Stimulated activated CD8-positive, alpha-beta memory T cell treated with anti-CD3 and anti-CD28 coated beads, Interleukin-7, amount 100 ng/mL, for 24 hours (primary cell): ENCODE measurements at places on chromosomes 1 and 21.

- DNase-seq: no peak
Observed at GRCh38 chr1:151720974-151721787, at the start of gene RIIAD1. TSS of gene RIIAD1 (plus strand) at chr1:151721522. CDS start at chr1:151721537, 15 bp downstream.

GRCh38 chr1:19764848-19765247 is 34.9 kb downstream of the TMCO4 start:
- no peak for DNase-seq

DNA sequence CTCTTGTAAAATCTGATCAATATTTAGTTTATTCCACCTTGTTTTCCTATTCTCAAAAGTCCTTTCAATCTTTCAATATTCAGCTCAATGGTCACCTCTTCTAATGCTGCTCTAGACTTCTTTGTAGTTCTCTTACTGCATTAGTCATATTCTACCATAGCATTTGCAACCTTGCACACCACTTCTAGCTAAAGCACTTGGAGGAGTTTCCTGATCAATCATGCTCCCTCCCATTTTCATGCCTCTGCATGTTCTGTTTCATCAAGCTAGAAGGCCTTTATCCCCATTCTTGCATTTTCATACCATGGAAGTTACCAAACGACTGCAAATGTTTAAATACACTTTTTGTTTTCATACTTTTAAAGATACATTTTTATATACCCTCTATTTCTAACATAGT is 72.1 kb downstream of the SLC5A9 start:
- DNase-seq: no peak

DNA sequence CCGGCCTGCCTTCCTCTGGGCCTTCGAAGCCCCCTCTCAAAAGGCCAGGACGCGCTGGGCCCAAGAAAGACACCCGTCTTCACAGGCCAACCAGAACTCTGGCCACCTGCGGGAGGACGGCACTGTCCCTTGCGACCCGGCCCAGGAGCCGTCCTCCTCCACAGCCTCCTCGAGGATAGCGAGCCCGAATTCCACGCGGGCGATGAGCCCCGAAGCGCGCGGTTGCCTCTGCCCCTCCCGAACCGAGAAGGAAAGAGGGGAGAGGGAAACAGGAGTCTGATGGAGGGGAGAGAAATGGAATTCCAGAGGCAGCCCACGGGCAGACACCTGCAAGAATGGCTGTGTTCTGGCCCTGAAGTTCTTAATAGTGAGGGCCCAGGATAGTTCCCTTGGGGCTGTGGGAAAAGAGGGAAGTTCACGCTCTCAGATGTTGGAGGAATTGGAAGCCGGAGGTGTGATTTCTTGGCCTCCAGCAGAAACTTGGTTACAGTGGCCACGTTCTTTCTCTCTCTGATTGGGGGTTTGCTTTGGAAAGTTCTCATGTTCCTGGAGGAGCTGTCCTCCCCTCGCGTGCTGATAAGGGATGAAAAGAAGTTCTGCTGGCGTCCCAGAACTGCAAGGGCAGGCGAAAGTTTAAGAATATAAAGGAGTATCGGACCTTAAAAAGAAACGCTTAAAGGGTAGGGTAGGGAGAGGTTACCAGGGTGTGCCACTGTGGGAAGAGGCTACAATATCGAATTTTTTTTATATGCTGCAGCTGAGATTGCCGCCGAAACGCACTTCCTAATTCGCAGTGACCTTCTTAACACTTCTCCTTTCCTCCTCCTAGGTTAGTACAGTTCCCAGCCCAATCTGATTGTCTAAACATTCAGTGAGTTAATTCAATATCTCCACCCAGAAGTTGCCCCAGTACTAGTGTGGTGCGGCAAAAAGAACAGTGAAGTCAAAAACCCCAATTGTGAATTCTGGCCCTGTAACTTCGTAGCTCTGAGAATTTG is 5.8 kb upstream of the SLC44A5 start:
- DNase-seq: no peak

DNA sequence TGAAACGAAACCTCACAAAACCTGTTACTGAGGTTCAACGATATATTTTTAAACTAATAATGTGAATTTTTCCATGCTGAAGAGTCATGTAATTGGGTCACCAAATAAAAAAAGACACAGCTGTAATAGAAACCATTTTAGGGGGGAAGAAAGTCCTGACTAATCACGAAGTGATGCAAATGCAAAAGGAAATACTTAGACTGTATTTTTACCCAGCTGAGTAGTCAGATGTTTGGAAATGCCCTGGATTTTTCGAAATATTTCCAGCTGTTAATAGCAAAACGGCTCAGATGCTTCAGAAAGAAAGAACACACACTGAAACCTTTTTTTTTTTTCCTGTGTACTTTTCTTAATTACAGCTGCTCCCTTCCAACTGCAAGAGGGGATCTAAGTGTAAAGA is 210.3 kb downstream of the SETD4 start:
- DNase-seq: no peak

DNA sequence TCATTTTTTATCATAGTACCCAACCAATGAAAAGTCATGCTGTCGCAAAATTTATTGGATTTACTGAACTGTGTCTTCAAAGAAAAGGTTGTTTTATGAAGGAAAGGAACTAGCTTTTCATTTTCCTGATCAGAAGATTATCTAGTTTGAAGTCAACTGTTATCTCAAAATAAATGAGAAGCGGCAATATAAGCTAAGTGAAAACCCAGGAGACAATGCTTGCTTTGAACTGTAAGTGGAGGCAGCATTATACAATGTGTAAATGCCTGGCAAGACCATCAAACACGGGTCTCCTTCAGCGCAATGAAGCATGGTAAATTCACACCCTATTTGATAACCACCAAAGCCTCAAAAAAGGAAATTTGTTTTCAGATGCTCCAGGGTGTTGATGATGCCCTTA is 134.4 kb upstream of the PTBP2 start:
- DNase-seq: no peak

DNA sequence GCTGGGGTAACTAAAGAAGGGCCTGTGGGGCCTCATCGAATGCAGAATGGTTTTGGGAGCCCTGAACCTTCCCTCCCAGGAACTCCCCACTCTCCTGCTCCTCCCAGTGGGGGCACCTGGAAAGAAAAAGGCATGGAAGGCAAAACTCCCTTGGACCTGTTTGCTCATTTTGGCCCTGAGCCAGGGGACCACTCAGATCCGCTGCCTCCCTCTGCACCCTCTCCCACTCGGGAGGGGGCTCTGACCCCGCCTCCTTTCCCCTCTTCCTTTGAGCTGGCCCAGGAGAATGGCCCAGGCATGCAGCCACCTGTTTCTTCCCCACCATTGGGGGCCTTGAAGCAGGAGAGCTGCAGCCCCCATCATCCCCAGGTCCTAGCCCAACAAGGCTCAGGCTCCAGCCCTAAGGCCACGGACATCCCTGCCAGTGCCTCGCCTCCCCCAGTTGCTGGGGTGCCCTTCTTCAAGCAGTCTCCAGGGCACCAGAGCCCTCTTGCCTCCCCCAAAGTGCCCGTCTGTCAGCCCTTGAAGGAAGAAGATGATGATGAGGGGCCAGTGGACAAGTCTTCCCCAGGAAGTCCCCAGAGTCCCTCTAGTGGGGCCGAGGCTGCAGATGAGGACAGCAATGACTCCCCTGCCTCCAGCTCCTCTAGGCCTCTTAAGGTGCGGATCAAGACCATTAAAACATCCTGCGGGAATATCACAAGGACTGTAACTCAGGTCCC is 4.7 kb downstream of the ZNF687 start:
- DNase-seq: no peak

GRCh38 chr1:234611225-234611846 is 1.4 kb upstream of the IRF2BP2 start:
- no peak for DNase-seq

DNA sequence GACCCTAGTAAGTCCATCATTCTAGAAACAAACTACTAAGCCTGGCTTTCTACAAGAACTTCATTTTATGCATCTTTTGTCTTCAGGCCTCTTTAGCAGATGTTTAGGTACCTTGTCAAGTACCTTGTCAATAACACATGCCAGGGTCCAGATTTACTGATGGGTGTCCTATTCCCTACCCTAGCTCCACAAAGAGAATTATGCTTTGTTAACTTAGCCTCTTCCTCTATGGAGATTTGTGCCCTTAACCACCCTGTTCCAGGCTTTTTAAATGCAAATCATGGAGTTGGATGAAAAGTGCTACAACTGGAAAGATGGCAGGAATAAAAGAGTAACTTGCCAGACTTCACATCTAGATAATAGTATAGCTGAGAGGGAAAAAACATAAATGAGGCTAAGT is 42.7 kb downstream of the SPATA46 start:
- DNase-seq: no peak

DNA sequence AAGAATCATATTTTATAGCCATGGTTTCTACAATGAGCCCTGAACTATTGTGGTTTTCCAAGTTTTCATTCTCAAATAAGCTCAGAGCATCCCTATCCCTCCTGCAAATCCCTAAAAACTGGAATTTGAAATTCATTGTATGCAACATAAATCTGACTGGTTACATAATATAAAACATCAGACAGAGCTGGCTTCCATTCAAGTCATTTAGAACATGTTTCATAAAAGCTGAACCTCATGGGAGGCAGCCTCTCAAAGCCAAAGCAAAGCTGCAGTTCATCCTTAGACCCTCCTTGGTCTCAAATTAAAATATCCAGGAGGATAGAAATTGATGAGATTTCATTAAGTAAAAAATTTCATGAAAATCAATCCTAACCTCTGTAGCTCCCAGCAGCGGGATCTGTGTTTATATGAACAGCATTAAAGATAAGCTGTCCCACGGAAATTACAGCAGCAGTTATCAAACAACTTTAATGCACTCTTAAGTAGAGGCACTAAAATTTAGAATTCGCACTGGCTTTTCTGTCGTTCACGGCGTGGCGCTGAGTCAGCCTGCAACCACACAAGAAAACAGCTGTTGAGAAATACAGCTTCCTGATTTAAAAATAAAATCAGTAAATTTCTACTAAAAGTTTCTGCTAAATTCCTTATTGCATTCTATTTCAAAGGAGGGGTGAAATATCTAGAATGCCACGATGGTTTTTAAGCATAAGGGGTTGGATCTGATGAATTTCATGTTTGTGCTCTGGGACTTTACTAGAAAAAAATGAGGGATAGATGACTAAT is 99.9 kb upstream of the TIAM1 start:
- DNase-seq: no peak

DNA sequence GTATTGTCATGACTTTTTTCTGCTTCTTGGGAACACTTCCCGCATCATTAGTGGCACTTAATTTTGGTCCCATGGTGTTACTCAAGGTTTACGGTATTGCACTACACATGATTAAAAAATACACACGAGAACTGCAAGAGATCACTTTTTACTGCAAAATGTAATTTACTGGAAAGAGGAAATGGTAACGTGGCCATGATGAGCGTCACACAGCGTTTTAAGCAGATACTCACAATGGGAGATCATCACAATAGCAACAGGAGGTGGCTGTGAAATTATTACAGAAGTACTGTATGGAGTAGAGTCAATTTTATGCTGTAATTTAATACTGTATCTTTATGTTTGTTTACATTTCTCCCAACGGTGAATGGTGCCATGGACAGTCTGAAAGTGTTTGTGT is 1510.3 kb downstream of the AMY1C start:
- no peak for DNase-seq

DNA sequence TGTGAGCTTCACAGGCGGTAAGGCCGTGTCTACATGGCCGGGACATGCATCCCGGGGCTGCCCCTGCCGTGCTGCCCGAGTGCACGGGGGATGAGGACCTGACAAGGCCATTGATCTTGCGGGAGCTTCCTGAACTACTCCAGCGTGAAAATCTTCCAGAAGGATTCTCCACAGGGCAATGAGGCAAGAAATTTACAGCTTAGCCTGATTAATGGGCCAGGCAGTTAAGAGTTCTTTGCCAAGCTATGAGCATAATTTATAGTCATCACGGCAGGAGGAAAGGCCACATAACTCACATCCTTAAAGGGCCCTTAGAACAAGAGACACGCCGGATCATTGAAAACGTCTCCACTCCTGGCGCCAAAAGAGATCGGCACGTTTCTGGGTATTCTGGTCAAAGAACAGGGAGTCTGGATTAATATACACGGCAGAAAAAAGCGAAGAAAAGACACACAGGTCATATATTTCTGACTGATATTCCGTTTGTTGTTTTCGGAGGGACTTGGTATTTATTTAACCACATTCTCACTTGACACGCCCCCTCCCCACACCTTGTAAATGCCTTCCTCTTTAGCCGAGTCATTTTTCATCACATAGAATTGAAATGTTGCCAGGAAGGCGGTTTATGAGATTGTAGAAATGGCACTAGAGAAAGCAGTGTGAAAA is 180.5 kb downstream of the DYRK1A start:
- DNase-seq: no peak

- DNase-seq: peak; percentile 27
Observed at GRCh38 chr21:34129039-34129891, 55.9 kb downstream of the MRPS6 start.

DNA sequence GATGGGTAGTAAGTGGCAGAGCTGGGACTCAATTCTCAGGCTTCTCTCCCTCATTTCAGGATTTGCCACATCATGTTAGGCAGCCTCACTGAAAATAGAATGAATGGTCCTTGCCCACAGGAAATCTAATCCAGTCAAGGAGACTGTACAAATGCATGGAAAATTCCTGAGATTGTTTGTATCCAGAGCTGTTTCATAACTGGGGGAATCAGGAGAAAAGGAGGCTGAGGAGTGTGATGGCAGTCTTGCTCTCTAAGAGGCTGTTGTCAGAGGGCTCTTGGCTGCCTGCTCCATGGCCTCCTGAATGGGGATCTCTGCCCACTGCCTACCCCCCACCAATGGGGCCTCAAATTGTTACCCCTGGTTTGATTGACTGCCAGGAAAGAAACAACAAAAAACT is 141.9 kb upstream of the TNR start:
- DNase-seq: no peak

DNA sequence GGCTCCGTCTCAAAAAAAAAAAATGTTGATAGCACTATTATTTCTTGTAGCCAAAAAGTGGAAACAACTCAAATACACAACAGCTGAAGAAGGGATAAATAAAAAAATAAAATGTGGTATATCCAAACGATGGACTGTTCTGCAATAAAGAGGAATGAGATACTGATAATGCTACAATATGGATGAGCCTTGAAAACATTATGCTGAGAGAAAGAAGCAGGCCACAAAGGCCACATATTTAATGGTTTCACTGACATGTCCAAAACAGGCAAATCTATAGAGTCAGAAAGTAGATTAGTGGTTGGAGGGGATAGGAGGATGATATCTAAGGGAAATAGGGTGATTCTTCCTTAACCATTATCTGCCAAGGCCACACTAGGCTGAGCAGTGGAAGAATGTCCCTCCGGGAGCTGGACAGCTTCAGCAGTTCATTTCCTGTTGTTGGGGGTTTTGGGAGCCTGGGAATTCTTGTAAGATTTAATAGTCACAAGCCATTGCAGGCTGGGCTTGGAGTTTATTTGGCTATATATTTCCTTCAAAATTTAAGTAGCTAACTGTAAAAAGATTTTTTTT is 53.5 kb downstream of the ST3GAL3 start:
- no peak for DNase-seq

DNA sequence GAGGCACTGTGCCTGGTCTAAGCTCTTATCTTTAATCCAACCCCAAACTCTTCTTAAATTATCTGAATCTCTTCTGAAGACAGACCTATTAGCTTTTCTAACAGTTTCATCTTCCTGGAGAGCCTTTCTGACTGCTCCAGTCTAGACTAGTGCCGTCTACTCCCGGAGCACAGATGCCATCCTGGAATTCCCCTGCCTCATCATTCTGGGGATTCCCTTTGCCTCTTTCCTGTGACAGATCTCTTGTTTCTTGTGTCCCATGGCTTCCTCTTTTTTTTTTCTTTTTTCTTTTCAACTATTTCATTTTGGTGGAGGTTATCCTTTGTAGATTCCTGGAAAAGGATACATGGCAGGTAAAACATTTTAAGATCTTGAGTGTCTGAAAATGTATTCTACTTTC is 11.7 kb downstream of the SEMA4A start:
- no peak for DNase-seq

- no peak for DNase-seq
Observed at GRCh38 chr1:244273845-244274619, 177.7 kb downstream of the ADSS2 start.
